ENCODE measurements at places on chromosomes 5 and 9.

GRCh38 chr5:126938466-126938865, 91.9 kb downstream of the MARCHF3 start:
- DNase-seq: no peak

GRCh38 chr5:158164296-158165047, 305.5 kb upstream of the CLINT1 start:
- no peak for DNase-seq

DNA sequence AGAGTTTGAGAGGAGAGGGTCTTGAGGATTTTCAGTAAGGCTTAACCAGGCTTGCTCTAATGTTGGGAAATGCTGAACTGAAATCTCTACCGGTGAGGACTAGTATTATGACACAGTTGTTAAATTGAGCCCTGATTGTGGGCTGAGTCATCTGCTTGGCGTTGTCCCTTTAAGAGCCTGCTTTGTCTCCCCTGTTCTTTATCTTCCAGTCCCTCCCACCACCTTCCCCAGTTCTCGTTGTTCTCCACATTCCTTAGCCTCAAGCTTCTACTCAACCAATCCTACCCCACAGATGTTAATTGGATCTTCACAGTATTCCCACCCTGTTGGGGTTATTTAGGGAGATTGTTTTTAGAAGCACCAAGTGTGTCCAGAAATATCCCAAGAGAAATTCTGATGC, 57.6 kb downstream of the ANKRD55 start:
- DNase-seq: peak; percentile 46

DNA sequence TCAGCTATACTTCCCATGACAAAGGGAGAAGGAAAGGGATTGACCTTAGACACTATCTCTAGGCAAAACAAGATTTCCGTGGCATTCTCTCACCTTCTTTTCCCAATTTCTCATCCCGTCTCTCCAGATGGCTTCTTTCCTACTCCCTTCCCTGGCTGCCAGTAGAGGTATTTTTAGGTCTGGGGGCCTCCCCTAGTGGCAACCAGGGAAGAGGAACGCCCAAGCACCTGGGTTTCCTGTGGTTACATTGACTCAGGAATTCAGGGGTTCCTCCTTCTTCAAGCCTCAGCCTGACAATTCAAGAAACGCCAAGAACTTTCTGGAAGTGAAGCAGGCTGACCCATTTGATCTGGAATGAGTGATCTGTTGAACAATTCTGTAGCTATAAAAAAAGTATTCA, 111.5 kb upstream of the OSMR start:
- DNase-seq: no peak

- no peak for DNase-seq
Observed at GRCh38 chr5:177491983-177492746, 5.2 kb downstream of the PDLIM7 start.

GRCh38 chr9:133780962-133781827, 43.0 kb upstream of the SARDH start:
- DNase-seq: no peak

DNA sequence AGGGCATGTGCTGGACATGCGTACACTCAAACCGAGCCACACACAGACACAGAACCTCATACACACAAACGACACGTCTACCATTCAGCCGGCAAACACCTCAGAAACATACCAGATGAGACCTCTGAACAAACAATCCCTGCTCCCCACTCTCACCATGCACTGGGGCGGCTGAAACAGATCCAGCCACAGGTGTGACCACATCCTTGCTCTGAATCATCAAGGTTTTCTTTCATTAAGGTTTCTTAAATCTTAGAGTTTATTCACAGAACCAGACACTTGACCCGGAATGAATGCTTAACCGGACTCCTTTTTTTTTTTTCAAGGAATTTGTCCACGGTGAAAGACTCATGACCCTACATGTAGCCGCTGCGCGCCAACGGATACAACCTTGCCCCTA, 26.2 kb downstream of the TERT start:
- DNase-seq: no peak

DNA sequence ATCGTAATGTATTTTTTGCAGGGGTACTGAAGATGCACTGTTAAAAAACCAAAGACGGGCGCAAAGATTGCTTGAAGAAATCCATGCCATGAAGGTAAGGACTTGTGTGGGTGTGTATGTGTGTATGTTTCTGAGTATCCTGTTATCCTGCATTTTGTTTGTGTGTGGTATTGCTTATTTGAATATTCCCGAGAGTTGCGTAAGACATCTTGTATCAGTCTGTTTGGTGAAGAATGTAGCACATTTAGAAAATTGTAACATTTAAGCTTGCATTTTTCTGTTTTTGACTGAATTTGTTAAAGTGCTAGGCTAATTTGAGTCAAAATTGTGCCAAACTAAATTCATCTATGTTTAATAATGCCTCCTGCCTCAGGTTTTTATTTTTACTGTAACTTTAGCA, 13.5 kb downstream of the SRFBP1 start:
- DNase-seq: no peak

GRCh38 chr5:7754997-7755596, 95.8 kb downstream of the CFAP90 start:
- DNase-seq: peak; percentile 71

DNA sequence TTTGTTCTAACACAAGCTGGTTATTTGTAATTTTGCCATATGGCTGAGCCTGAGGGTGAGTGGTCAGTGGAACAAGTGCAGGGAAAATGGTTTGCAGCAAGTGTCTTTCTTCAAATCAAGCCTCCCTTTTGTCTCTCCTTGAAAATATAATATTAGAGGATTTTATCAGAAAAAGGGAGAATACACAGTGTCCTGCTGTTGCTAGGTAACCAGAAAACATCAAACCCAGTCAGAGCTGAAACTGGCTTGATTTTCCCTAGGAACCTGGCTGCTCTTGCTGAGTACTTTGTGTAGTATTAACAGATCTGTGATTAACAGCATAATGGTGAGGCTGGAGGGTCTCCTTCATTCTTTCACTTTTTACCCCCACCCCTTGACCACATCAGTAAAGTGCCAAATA, 314.0 kb downstream of the ARHGEF28 start:
- no peak for DNase-seq

DNA sequence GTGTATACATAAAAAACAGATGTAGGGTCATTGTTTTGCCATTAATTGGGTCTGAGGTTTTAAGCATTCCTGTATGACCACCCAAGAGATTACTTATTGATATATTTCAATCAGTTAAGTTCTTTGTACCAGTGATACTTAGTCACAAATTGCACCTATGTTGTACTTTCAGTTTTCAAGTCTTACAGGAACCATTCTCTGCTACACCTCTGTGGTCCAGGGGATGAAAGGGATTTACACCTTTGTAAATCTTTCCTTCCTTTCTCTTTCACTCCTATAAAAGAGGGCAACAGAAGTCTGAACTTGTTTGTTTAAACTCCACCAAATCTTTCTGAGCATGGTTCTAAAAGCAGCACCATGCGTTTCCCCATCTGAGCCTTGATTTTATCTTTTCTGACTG, 86.1 kb downstream of the DEPDC1B start:
- no peak for DNase-seq

GRCh38 chr9:133142684-133143622, 20.8 kb downstream of the GBGT1 start:
- peak; percentile 64 for DNase-seq

DNA sequence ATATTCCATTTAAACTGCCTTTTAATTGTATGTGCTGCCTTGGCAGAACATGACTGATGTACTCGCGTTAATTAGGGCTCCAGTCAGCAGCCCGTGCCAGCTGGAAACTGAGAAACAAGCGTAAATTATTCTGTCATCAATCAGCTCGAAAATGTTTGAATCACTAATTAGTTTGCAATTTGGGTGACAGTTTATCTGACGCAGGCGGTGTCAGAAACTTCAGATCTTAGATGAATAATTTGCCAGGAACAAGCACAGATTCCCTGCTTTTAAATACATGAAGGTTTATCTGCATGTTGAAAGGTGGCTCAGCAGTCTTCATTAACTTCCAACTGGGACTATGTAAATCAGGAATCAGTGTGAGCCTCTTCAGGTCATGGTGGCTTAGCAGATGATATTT, 176.0 kb upstream of the TLE4 start:
- no peak for DNase-seq

- no peak for DNase-seq
Observed at GRCh38 chr5:41539454-41539853, 29.1 kb upstream of the PLCXD3 start.

DNA sequence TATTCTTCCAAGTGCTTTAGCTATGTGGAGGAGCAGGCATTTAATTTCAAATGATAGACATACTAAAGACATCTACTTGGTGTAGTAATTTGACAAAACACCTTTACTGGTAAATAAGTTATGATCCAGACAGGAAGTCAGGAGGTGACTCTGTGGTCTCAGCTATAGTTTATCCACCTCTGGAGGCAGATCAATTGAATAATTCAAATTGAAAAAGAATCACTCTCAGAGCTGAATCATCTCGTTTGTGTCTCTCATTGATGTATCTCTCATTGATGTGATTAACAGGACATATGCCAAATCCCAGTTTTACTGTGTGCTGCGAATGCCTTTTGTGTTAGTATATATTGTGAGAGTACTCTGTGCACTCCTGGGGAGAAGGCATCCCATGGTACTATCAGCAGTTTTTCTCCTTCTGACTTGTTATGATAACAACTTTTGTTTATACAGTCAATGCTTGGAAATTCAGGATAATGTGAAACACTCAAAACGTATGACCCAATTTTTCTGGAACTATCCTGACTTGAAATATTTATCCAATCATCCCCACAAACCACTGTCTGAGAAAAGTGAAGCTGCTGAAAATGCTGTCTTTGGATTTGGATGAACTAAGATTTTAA, 48.5 kb upstream of the DAB2 start:
- no peak for DNase-seq

- no peak for DNase-seq
Observed at GRCh38 chr9:95399261-95399660, 81.8 kb upstream of the FANCC start.

GRCh38 chr9:35687972-35688557, 1.7 kb downstream of the TPM2 start:
- DNase-seq: no peak

GRCh38 chr9:73118898-73119554, 32.6 kb upstream of the ANXA1 start:
- no peak for DNase-seq

- DNase-seq: no peak
Observed at GRCh38 chr9:20570087-20570486, 52.2 kb downstream of the MLLT3 start.

- DNase-seq: peak; percentile 6
Observed at GRCh38 chr5:52910071-52910470, 79.1 kb upstream of the ITGA2 start.

GRCh38 chr5:1497242-1497777, 26.4 kb downstream of the LPCAT1 start:
- DNase-seq: no peak

DNA sequence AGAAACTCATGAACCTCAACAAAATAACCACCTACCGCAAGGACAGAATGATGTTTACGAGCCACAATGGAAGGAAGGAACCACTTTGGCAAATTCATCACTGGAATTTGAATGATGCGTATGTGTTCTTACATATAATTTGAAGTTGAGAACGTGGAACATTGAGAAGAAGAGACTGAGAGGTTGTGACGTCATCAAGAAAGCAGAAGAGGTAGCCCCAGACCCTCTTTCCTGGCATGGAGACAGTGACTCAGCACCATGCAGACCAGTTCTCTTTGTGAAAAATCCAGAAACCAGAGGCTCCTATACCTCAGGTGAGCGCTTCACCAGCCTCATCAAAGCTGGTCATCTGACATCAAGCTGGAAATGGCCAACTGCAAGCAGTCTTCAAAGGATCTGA, 124.5 kb downstream of the PDZD2 start:
- DNase-seq: no peak

GRCh38 chr5:89071101-89071940, 188.3 kb upstream of the MEF2C start:
- DNase-seq: no peak

GRCh38 chr5:129652349-129653056, 95.4 kb upstream of the MINAR2 start:
- DNase-seq: no peak

- DNase-seq: no peak
Observed at GRCh38 chr5:5755888-5756287, 333.4 kb downstream of the ICE1 start.

DNA sequence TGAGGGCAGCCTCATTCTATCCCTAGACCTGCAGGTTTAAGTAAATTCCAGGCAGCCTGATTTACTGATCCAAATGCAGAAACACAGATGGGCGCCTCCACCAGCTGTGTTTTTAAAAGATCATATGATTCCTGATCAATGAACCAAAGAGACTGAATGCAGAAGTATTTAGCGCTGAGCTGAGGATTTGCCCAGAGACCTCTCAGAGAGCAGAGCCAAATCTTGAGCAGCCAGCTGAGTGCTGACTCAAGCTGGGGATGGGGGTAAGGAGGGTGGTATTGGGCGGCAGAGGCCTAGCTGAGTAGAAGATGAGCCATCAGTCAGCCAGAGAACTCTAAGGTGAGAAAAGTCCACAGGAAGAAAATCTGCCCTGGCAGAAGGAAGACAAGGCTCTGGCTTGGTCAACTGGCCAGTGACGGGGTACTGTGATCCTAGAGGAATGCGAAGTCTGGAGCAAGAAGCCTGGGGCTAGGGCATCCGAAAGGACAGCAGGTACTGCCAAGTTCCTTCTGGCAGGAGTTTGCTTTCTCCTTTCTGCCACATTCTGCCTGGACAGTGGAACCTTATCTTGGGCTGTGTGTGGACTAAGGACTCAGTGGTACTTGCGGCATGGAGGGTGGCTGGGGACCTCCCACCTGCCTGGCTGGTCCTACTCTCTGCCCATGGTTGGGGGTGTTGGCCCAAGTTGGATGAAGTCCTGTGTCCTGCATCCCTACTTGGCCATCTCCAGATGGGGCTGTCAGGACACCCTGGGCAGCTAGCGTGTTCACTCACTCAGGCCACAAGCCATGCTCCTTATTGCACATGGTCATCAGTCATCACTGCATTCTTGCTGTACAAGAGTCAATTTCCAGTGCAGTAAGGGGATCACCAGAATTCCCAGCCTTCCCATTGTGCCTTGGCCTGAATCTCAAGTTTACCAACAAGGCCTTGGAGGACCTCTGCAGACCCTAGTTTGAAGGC, 34.5 kb upstream of the CDKN2AIPNL start:
- no peak for DNase-seq

DNA sequence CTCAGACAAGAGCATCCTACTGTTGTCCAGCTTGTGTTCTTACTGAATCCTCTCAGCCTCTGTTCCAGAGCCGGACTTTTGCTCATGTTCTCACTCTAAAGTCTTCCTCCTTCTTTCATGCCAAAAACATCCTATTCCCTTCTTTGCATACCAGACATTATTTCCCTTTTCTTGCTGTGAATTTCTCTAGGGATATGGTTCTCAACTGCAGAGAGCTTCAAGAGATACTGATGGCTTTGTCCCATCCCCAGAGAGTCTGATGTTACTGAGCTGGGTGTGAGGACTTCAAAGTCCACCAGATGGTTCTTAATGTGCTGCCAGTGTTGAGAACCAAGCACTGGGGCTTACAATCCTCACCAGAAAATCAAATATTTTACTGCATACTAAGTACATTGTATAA, 98.6 kb upstream of the FER start:
- DNase-seq: no peak

GRCh38 chr9:112925058-112925641, 34.5 kb upstream of the SLC46A2 start:
- DNase-seq: no peak

GRCh38 chr9:99387431-99387830, 165.3 kb downstream of the SEC61B start:
- no peak for DNase-seq
